ENCODE measurements at places on chromosomes 1 and 21.
A peak's percentile ranks its signal among the peaks of the same experiment; 100 is the strongest.

DNA sequence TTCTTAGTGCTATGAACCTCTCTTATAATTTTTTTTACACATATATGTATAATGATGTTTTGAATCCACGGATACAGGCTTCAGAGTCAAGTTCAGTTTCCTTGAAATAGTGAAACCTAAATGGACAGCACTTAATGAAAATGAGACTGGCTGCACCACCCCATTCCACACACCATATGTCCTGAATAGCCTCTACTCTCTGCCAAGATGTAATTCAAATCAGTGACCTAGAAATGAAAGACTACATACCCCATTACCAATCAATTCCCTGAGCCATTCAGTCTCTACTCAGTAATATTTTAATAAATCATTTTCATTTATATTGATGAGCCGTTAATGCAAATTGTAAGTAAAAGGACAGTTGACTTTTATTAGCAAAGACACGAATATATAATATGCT lies 614.9 kb upstream of the TMPRSS15 start:
- no peak for DNase-seq

- DNase-seq = peak; percentile 31
Measured at GRCh38 chr1:205950826-205951549, 7.7 kb upstream of the SLC26A9 start.

DNA sequence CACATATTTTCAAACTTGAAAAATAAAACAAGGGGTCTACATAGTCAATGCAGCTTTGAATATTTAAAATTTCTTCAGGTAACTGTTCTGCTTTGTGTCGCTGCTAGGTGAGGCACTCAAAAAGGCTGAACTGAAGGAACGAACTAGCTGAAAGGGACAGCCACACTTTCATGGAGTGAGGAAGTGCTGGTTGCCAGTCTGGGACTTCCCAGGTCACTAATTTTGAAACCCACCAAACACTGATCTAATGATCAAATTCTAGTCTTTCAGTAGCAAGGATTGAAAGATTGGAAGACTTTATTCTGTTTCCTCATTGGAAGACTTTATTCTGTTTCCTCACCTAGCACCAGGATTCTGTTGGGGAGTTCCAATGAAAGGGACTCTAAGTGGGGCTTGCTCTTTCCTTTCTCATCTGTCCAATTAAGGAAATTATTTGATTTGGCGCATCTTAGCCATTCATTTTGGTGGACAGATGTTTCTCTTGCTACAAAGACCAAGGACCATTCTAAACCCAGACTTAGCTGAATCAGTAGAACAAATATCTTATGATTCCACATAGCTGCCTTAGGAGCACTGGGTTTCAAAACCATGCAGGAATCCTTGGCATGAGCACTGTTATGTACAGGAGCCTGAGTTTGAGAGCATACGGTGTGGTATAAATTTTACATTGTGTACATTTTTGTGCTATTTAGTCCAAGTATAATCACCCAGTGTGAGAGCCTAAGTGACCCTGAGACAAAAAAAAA lies 10.9 kb upstream of the ARID1A start:
- no peak for DNase-seq

- DNase-seq = no peak
Measured at GRCh38 chr1:175415129-175415712, 222.6 kb upstream of the KIAA0040 start.
